ENCODE measurements at places on chromosomes 7 and 10.

GRCh38 chr10:43262902-43263466 lies 3.9 kb downstream of the RASGEF1A start:
- DNase-seq, result no peak

DNA sequence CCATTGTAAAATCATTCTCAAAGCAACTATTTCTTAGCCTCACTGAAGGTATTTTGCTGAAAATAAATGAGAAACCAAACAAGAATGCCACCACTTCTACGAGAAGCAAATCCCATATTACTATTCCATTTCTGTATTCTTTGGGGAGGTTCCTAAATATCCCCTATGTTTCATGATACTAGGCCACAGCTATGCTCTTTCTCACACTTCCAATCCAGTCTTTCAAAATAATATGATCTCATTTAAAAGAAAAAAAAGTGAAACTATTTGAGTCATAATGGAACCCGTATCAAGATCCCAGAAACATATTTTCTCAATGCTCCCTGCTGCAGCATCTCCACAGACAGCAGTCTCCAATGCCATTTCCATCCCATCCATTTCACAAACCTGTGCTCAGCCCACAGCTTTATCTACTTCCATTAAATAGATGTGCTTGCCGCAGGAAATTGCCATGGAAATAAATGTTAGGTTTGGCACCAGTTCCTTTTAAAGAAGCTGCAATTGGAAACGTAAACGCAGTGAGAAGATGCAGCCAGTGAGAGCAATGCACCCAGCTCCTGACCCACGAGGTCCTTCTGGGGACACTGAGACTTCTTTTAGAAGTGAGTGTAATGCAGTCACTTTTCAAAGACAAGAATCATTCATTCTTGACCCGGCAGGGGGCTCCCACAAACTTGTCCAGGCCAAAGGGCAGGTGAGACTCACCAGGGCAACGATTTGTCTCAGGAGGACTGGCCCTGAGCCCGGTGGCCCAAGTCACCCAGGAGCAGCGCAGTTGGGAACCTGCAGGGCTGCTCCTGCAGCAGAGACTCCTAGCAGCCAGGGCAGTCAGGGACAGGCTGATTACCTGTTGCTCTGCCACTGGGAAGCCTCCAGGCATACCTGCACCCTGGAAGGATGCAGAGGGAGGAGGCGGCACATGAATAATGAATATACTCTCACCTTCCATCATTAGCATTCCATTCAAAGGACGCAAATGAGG lies 99.6 kb downstream of the C10orf90 start:
- no peak for DNase-seq

DNA sequence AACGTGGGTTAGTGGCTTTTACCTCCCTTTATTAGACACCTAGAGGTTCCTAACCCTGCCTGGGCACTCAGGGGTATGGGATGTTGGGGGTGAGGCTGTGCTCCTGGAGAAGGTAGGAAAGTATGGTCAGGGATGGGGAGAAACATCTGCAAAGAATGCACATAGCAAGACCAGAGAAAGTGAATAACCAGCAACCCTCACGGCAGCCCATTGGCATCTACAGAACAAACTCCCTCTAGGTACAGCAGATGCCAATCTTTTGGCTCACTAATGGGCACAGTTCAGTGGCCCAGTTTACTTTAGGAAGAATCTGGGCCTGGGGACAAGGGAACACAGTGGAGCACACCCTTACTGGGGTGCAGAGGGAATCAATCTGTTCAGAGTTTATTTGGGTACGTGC lies 143.9 kb downstream of the JAZF1 start:
- DNase-seq, result no peak

DNA sequence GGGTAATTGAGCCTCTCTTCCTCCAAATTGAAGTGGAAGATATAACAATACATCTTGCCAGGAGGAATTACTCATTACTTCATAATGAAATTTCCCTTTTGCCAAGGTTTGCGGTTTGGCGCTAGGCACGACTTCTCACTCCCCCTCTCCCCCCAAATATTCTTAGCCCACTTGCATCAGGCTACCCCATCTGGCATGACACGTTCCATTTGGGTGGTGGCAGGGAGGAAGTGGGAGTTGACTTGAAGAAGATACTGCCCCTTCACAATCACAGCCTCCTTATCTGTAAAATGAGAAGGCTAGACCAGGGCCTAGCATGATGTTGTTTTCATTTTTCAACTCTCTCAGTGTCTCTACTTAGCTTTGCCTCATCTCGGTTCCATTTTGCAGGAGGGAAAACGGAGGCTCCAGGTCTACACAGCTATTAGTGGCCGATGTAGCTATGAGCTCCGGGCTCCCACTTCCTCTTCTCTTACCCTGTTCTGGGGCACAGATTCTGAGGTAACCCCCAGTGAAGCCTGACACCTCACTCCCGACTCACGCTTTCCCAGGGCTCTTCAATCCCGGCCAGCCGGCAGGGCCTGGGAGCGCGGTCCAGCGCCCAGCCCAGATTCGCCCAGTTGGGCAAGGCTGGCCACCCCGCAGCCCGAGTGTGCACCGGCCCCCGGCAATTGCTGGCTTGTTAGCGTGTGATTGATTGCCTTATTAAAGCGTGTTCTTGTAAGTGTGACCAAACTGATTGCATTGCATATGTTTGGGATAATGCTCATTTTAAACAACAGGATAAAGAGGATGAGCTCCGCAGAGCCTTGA lies 6.5 kb downstream of the EVX1 start:
- no peak for DNase-seq

DNA sequence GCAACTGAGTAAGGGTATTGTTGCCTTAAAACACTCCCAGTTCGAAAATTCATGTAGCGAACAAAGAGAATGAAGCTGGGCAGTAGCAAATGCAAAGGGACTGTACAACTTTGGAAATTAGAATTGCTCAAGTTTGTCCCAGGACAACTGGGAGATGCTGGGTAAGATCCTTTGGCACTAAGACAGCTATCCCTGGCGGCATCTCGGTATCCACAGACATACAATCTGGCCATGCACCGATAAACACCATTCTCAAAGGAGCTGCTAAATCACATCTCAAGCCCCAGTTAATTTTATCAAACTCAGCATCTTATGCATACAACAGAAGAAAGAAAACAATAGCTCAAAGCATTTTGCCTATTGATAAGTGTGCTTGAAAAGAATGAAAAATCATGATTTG lies 177.3 kb downstream of the AMPH start:
- no peak for DNase-seq

DNA sequence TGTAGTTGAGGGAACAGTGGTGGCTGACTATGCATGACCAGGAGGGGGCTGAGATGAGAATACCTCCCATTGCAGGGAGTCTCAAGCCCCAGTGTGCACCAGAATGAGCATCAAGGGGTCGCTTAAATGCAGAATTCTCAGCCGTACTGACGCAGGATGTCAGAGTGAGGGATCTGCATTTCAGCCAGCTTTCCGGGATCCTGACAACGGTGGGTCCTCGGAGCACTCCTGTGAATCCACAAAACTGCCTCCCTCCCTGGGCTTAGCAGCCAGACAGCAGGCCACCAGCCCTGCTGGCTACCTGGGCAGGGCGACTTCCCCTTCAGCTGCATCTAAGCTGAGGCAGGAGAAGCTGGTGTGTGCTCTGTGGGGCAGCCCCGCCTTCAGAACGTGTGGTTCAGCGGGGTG lies 21.8 kb upstream of the LOXL4 start:
- DNase-seq, result no peak

DNA sequence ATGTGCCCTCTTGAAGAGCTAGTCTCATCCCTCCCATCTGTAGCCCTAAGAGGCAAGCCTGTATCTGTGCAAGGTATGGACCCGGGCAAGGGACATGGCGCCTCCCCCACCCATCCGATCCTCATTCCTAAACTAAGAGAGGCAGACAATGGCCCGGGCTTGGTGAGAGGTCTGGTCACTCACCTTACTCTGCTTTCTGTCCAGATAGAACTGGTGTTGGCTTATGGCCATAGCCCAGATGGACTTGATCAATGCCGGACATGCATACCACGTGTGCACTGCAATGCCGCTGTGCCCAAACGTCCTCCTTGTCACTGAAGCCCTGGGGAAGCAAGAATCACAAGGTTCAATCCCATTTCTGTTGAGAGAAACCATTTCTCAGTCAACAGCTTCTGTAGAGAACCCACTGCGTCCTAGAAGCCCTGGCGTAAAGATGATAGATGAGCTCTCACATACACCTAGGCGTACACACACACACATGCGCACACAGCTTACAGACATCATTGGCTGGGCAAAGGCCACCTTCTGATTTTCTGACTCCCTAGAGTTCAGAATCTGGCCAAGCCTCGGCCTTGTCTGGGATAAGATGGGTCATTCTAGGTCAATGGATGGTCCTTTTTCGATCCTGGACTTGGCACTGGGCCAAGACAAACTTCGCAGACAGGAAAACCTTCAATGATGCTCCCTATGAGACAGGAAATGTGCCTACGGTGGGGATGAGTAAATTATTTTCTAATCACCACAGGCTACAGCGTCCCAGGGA lies 114.6 kb downstream of the PRPF18 start:
- no peak for DNase-seq
